ENCODE measurements at places on chromosomes 12 and 14.

DNA sequence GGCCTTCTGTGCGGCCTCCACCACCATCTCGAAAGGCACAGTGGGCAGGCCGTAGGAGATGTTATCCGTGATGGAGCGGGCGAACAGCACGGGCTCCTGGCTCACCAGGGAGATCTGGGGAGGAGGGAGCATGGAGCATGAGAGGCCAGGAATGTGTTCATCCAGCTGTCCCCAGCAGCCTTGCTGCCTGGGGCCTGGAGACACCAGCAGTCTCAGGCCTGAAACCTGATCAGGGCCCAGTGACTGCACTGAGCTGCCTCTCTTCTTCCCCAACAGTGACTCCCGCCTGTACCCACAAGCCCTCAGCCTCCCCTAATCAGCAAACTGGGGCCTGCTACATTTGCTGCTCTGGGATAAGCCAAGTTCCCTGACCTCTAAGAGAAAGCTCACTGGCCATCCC, 30.9 kb downstream of the ABCB9 start:
- DNase-seq: no peak

GRCh38 chr14:75299576-75299975, 20.9 kb downstream of the FOS start:
- DNase-seq: no peak

GRCh38 chr12:70609739-70610491, 27.3 kb downstream of the PTPRB start:
- no peak for DNase-seq

DNA sequence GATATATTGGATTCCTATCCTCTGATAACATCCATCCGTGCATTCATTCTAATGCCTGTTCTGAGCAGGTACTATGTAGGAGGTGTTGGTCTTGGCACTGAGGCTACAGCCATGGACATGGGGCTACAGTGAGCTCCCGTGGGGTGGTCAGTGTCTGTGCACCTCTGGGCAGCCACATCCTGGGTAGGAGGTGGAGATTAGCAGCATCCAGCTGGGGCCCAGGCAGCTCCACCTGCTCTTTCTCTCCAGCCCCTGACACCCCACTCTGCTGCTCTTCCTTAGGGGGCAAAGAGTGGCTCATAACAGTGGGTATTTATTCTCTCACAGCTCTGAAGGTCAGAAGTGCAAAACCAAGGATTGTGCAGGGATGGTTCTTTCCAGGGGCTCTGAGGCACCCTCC, 292.0 kb upstream of the SFSWAP start:
- no peak for DNase-seq

DNA sequence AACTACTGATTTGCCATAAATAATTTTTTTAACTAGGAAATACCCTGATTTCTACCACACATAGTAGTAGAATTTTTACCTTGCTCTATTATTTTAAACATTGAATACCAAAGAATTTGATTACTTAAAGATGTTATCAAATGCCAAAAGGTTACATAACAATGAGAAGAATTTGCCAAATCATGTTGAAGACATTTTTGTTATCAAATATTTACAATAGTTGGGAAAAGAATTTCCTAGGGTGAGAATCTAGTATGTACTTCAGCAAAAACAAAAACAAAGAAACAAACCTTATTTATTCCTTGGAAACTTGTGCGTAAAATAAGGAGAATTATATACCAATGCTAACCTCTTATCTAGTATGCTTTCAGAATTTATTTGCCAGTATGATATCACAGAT, 107.2 kb downstream of the SCAF11 start:
- DNase-seq: no peak

GRCh38 chr14:20587489-20588154, at the start of gene RNASE11:
Gene RNASE11 (minus strand): TSS chr14:20588001.
- no peak for DNase-seq

- DNase-seq: no peak
These were observed 32.4 kb downstream of the ADCK1 start for GRCh38 chr14:77832297-77832696.

DNA sequence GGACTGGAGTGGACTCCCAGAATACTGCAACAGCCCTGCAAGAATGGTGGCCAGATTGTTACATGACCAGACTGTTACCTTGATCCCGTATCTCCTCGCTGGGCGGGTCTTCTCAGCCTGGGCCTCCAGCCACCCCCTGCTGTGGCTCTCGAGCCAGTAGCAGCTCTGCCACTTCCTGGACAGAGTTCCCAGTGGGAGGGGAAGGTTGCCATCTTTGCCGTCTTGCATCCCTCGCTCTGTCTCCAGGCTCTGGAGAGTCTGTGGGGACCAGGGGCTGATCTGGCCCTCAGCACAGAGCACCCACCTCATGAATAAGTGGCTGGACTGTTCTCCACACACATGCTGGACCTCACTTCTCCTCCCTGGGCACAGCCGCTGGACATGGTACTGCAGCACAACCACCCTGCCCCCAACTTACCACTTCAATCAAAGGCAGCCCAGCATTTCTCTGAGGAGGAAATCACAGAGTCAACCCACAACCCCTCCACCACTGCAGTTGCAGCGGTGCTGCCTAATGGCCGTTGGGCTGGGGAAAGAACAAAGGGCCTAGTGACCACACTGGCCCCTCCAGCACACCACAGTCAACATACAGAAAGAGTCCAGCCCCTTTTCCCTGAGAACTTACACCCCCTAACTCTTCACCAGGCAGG, 6.9 kb upstream of the KLRF1 start:
- no peak for DNase-seq

DNA sequence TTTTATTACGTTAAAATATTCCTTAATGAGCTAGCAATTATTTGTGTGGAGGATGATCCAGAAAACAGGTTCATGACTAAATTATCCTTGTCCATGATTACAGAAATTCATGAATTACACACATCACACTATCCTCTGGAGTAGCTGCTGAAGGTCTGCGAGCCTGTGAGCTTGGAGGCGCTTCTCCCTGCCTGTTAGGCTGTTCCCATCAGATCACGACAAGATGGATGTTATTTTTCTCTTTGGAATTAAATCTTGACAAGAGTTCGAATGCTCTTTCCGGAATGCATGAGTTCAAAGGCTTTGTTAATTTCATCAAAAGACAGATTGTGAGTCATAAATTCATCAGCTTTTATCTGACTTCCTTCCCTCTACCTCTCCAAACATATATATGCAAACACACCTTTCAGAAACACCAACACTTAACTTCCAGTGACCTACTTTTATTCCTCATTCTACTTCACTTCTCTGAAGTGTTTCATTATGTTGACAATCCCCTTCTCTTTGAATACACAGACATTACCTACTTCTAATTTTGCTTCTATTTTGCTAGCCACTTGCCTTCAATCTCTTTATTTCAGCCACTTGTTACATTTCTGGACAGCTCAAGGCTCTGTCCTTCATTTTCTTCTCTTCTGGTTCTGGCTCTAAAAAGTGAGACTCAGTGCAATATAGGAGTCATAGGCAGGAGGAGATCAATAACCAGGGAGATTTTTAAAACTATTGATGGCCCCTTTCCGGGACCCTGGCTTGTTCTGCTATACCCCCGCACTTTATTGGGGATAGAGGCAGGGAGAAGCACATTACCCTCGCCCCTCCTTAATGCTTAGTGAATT, 274.6 kb downstream of the BTG1 start:
- DNase-seq: no peak

DNA sequence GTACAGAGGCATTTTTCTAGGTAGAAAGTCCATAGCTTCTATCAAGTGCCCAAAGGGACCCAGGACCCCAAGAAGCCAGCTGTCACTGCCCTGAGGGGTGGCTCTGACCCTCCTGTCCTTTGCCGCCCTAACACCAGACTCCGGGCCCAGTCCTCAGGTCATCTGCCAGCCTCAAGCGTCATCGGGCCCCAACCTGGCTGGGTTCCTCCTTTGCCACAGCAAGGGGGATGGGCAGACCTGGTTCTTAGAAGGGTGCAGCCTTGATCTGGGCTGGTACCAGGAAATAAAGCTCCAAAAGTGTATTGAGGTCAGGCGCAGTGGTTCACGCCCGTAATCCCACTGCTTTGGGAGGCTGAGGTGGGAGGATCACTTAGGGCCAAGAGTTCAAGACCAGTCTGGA, 27.1 kb upstream of the FAM222A start:
- no peak for DNase-seq

- no peak for DNase-seq
These were observed 25.1 kb downstream of the GPR65 start for GRCh38 chr14:88030079-88030478.

GRCh38 chr14:26873362-26873960, 275.6 kb upstream of the NOVA1 start:
- no peak for DNase-seq

DNA sequence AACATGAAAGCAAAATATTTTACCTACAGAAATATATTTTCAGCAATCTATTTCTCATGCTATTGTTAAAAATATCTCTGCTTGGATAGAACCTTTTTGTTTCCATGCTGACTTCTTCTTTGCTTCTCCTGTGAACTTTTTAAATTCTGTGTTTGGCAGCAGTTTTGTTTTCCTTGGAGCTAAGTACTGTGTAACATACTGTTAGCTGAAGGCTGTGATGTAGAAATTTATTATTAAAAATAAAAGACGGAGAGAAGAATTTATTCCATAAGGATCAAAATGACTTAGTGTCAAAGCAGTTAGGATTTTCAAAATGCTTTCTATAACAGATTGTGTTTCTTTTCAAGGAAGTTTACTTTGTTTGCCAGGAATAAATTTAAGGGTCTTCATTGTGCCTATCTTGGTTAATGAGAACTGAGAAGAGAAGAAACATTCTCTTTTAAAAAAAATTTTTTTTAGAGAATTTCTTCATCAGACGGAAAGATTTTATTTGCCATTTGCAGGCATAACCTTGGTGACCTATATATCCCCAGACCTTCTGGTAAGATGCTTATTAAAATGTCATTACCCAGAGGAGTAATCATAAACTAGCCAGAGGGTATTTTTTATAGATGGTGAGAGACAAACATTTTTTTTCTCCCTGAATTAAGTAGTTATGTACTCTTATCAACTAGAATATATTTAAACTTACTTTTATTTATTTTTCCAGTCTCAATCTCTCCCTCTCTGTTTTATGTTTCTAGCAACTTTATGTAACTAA, 147.1 kb upstream of the SLCO1C1 start:
- no peak for DNase-seq

- no peak for DNase-seq
These were observed 30.8 kb upstream of the COL2A1 start for GRCh38 chr12:48034835-48035805.

- no peak for DNase-seq
These were observed 61.0 kb upstream of the PTHLH start for GRCh38 chr12:28033538-28033915.

- DNase-seq: no peak
These were observed 2.3 kb downstream of the TMEM116 start for GRCh38 chr12:112010415-112011344.

DNA sequence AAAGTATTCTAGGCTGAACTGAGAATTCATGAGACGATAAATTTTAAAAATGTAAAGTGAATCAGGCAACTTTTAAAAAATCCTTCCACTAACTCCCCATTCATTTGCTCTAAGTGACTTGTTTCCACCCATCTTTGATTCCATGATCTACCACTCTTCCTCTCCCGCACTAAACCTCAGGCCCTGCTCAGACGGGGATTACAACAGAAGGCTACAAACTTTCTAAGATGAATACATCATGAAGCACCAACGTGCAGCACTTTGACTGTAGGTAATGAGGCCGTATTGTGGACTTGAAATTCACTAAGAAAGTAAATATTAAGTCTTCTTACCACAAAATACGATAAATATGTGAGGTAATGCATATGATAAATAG, 30.0 kb downstream of the TMEM132D start:
- no peak for DNase-seq

GRCh38 chr14:75610834-75611233, 32.4 kb downstream of the FLVCR2 start:
- no peak for DNase-seq

DNA sequence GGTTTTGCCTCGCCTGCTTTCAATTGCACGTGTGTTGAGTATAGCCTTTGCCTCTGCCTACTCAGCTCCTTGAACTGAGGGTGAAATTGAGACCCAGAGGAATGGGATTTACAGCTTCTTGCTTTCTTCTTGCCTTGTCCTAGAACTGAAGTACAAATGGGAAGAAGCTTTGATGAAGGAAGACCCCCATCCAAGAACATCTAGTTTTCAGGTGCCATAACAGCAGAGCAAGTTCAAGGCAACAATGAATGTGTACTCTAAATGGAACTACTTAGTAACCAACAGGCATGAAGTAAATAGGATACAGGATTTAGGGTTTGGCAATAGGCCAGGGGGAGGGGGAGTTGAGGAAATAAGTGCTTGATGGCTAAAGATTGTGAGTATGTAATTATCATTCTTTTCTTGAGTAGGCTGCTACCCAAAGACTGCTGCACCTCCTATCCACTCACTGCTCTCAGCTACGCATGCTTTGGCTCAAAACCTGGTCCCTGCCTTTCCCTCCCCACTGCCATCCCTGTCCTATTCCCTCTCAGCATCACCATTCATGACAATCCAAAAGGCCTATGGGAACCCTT, 2.1 kb downstream of the GPX2 start:
- DNase-seq: no peak

GRCh38 chr14:57737598-57737997, 128.3 kb downstream of the SLC35F4 start:
- DNase-seq: no peak

DNA sequence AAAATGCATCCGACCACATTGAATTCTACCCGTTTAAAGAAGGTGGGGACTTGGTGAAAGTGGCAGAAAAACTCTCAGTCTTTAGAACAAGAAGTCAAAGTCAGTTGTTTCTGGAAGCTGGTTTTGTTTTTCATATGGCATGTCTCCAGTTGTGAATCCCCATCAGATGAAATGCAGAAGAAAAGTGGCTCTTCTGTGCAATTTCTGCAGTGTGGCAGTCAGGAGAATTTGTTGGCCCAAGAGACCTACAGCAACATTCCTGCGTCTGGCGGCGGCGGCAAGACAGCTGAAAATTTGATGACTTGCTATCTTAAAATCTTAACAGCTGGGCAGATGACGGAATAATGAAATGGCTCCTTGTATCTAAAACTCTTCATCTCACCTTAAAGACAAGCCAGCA, 201.5 kb downstream of the FOXN3 start:
- DNase-seq: no peak

- DNase-seq: no peak
These were observed 73.5 kb downstream of the TTC7B start for GRCh38 chr14:90742729-90743128.

DNA sequence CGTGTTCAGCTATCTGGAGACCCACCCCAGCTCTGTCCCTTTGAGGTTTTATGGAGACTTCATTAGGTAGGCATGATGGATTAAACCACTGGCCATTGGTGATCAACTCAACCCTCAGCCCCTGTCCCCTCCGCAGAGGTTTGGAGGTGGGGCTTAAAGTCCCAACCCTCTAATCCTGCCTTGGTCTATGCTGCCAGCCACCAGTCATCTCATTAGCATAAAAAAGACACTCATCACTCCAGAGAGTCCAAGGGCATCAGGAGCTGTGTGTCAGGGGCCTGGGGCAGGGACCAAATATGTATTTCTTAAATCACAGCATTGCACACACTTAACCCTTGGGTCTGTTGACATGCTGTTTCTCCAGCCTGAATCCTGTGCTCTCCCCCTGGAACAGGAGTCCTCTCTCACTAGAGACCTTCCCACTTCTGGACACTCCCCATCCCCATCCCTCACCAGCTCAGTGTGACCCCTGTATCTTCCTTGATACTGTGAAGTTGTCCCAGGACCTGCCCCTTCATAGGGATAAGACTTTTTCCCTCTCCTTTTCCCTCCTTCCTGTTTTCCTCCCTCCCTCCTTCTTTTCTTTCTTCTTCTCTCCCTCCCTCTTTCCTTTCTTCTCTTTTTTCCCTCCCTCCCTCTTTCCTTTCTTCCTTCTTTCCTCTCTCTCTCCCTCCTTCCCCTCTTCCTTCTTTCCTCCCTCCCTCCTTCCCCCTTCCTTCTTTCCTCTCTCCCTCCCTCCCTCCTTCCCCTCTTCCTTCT, 54.7 kb upstream of the CLMN start:
- no peak for DNase-seq
